ENCODE measurements at places on chromosomes 16 and 17.
A peak's percentile ranks its signal among the peaks of the same experiment; 100 is the strongest.

- DNase-seq, result no peak
These were observed 17.4 kb downstream of the WNT9B start for GRCh38 chr17:46868689-46869187.

DNA sequence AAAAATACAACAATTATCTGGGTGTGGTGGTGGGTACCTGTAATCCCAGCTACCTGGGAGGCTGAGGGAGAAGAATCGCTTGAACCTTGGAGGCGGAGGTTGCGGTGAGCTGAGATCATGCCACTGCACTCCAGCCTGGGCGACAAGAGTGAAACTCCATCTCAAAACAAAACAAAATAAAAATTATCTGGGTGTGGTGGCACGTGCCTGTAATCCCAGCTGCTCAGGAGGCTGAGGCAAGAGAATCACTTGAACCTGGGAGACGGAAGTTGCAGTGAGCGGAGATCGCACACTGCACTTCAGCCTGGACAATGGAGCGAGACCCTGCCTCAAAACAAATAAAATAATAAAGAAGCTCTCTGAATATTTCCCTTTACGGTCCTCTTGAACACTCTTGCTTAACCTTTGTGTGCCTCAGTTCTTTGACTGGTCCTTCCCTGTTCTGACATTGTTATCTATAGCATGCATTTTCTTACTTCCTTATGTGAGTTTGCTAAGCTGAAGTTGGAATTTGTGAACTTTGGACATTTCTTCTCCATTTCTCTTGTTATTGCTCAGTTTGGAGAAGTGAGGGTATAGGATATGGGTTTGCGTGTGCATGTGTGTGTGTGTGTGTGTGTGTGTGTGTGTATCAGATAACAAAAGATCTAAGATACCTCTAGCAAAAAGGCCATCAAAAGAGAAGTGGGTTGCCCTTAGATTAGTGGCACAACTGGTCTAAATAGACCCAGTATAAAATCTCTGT, 29.7 kb upstream of the WSB1 start:
- no peak for DNase-seq

GRCh38 chr17:327296-327695, 25.3 kb downstream of the RPH3AL start:
- DNase-seq, result no peak

- DNase-seq, result no peak
These were observed 505.0 kb downstream of the HS3ST4 start for GRCh38 chr16:26196802-26197201.

- no peak for DNase-seq
These were observed 5.6 kb downstream of the PLEKHG4 start for GRCh38 chr16:67284699-67285646.

DNA sequence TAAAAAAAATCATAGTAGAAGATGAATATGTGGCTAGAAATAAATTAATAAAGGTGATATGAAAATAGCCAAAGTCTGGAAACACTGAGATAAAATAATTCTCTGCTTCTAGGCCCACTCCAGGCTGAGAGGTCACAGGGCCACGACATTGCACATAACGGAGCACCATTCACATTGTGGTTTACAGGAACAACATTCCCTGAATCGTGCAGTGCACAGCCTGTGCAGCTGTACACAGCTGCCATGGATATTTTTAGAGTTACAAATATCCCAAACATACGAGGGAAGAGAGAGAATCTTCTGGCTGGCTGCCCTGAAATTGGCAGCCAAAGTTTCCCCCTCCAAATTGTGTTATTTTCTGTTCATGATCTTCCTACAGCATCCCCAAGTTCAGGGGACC, 68.8 kb downstream of the GSG1L start:
- no peak for DNase-seq

DNA sequence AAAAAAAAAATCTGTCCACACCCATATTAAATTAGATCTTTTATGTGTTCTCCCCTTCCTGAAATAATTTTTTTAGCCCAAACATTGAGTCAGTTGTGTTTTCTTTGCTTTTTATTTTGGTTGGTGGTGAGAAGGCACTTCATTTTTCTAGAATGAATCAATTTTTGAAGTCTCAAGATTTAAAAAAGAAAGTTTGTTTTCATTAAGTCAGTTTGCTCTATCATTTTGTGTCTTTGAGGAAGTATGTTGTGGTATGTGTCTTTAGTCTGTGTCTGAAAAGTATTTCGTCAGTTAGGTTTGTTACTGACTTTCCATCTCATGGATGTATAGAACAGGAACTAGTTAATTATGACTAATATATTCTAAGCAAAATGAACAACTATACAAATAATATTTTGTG, 3.8 kb downstream of the IGF2BP1 start:
- DNase-seq, result no peak

DNA sequence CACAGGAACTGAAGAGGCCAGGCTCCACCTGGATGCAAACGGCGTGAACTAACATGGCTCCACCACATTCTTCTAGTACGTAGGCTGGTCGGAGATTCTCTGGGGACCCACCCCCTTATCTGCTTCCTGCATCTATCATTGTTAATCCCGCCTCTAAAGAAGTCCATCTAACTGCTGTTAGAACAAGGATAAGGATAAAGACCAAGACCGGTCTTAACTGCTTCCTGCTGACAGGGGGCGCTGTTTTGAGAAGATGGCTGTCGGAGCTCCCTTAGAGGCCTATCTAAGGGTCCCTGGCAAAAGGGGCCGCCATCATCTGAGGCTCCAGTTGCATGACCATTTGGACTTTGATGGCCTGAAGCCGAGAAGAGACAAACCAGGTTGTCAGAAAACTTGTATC, 25.8 kb upstream of the TNFSF12 start:
- DNase-seq, result peak; percentile 26

GRCh38 chr16:69270395-69270794, 40.8 kb upstream of the VPS4A start:
- DNase-seq, result no peak

- DNase-seq, result no peak
These were observed 10.1 kb downstream of the C16orf90 start for GRCh38 chr16:3485097-3485745.

DNA sequence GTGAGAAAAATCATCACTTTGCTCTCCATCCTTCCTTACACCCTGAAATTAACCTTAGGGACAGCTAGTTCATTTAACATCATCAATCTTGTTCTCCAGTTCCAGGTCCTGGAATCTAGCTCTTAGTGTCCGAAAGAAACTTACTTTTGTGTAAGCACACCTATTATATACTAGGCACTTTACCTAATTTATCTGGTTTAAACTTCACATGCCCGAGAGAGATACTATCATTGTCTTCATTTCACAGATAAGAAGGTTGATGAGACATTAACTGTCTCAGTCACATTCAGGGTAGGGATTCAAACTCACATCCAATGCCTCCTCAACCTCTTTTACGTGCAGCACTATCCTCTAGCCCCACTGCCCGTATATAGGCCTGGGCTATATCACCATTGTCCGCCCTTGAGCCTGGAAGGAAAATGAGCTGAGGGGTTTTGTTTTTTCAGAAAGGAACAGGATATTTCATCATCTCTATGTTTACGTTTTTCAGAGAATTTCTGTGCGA, 501 bp upstream of the AP2B1 start:
- no peak for DNase-seq

GRCh38 chr17:36463916-36464764, 22.3 kb upstream of the ZNHIT3 start:
- peak; percentile 98 for DNase-seq

GRCh38 chr17:38511150-38512108, 83.2 kb downstream of the ARHGAP23 start:
- no peak for DNase-seq

GRCh38 chr17:79750650-79751545, 20.2 kb downstream of the ENPP7 start:
- DNase-seq, result no peak

- peak; percentile 34 for DNase-seq
These were observed at the start of gene VAT1L for GRCh38 chr16:77788181-77789084. Gene VAT1L (plus strand): TSS chr16:77788564. CDS start chr16:77788683, 119 bp downstream.

DNA sequence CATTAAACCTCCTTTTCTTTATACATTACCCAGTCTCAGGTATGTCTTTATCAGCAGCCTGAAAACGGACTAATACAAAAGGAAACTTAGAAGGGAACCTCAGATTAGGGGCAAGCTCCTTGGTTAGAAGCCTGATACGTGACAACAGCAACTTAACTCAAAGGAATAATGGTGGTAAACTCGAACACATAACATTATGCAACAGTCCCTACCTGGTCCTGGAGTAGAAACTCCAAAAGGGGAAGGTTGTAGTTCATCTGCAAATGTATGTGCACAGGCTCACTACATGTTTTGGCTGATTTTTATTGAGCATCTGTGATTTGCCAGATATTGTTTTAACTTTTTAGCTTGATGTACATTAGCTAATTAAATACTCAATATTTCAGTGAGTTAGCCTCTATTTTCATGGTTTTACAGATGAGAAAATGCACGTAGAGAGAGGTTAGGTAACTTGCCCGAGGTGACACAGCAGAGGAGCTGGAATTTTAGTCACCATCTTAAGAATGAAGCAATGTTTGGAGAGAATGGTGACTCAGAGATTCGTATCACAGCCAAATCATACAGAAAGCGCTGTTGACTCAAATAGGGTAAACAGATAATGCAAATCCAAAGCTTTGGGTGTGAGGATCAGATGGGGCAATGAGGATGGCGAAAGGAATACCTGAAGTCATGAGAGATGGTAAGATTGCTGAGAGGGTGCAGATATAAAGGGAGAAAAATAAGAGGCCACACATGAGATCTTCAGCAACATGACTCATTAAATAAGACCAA, 194.9 kb upstream of the RBFOX1 start:
- DNase-seq, result peak; percentile 60

DNA sequence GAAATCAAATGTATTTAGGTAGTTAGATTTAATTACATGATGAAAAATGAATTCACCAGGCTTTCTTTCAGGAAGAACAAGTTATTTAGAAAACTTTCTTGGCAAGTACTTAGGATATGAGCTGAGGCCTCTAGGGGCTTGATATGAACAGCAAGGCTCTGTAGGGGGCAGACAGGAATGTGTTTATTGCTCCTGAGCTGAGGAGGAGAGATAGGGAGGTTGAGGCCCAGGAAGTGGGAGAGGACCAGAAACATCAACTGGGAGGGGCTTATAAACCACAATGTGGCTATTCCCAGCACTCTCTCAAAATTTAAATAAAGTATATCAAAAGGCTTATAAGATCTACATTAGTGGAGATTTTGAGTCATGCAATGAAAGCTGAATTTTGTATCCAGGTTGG, 154.0 kb upstream of the MAF start:
- DNase-seq, result no peak

GRCh38 chr16:57277586-57277985, 6.9 kb downstream of the PLLP start:
- DNase-seq, result peak; percentile 93

GRCh38 chr17:79562192-79562930, 48.5 kb downstream of the RBFOX3 start:
- no peak for DNase-seq

DNA sequence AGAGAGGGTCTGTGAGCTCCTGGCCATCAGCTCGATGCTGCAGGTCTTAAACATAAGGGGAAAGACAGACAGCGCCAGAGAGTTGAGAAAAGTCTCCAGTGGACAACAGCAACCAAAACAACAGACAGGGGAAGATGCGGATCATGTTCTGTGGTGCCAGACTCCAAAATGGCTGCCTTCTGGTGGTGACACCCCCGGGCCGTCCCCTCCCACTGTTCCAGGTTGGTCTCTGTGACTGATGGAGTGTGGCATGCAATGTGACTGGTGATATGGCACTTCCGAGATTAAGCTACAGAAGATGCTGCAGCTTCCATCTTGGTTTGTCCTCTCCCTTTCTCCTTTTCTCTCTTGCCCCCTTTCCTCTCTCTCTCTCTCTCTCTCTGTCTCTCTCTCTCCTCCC, 40.4 kb upstream of the RBFOX3 start:
- DNase-seq, result no peak

GRCh38 chr17:57120814-57121213, 35.8 kb downstream of the AKAP1 start:
- DNase-seq, result no peak

GRCh38 chr17:59874376-59874775, 18.4 kb downstream of the TUBD1 start:
- no peak for DNase-seq

GRCh38 chr17:34770586-34770985, 190.7 kb downstream of the CCT6B start:
- no peak for DNase-seq

GRCh38 chr17:83204230-83204725, 124.9 kb downstream of the METRNL start:
- no peak for DNase-seq

GRCh38 chr17:58276423-58276822, 4.3 kb downstream of the MPO start:
- no peak for DNase-seq

GRCh38 chr16:1645914-1646525, 32.1 kb upstream of the JPT2 start:
- DNase-seq, result peak; percentile 11

DNA sequence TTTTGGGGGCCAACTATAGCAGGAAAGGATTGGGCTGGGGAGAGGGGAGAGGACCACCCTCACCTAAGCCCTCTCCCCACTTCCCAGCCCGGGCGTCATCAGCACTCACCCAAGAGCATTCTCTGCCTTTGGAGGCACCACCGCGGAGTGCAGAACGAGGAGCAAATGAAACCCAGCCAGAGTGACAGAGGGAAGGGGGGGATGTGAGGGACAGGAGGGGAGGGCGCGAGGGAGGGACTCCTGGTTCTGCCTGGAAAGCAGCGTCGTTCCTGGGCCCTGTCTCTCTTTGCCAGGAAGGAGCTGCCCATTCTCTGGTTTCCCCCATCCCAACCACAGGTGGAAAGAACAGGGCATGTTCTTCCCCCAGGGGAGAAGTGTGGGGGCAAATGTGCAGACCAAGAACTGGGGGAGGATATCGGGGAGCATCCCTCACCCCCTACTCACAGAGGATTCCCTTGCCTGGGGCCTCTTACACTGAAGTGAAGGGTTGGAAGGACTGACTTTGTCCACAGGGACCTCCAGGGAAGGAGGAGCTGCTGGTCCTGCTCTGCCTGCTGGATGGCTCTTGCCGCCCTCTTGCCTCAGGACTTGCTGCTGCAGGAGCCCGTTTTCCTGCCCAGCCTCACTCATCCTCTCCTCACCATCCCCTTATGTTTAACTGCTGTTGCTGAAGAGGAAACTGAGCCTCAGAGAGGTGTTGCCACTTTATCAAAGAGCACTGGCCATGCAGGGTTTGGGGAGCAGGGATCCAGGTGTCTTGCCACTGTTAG, 3.5 kb upstream of the C17orf113 start:
- no peak for DNase-seq

DNA sequence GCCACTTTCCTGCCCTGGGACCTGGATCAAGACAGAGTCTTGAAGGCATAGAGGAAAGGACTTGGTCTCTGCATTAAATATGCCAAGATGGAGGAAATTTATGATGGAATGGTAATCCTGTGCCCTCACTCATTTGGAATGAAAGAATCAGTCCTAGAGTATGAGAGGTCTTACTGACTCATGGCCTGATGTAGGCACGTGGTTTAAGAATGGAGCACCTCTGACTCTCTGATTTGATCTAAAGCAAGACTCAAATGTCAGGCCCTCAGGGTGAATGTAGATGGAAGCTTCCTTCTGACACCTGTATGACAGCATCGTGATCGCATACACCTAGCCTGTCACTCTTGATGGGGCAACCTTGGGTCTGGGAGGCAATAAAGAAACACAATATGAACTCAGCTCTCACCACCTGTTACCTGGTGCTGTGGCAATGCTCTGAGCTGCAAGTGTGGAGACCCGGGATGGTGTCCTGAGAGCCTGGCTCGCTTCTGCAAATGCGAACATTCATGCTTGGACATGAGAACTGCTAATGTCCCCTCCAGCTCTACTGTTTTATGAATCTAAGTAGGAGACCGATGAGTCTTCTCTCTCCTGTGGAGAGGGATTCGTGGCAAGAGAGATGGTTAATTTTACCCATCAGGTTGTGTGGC, 229.9 kb downstream of the ABCC12 start:
- peak; percentile 98 for DNase-seq
